ENCODE measurements at places on chromosomes 4 and X.

DNA sequence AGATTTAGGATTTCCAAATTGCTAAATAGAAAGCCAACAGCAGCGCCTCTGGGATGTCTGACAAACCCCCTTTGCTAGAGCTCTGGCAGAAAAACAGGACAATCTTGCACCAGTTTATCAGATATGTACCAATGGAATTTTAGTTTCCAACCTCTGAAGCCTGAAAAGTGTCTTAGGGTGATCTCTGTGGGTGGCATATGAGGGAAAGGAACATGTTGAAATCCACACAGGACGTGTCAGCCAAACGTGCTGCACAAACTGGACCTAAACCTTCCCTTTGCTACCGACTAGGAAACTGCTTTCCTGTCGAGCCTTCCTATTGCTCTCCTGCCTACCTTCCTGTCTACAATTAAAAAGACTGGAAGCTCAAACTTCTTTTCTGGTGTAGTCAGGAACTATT, 53.5 kb downstream of the REELD1 start:
- H3K36me3 ChIP-seq = peaks cover 5% of the 10 kb centered on the region
- DNase-seq = no peak
- H3K4me3 ChIP-seq = no peak overlapping the region
- H3K27ac ChIP-seq = no peak overlapping the region
- no peaks in the 10 kb centered on the region for H3K4me1 ChIP-seq

- H3K27ac ChIP-seq = no peak overlapping the region
- DNase-seq = peak; percentile 35
- peaks cover 14% of the 10 kb centered on the region for H3K4me1 ChIP-seq
- no peaks in the 10 kb centered on the region for H3K36me3 ChIP-seq
- H3K27me3 ChIP-seq = peaks cover 43% of the 10 kb centered on the region
These were observed 115.7 kb upstream of the TEX13C start for GRCh38 chrX:125203737-125204578.

DNA sequence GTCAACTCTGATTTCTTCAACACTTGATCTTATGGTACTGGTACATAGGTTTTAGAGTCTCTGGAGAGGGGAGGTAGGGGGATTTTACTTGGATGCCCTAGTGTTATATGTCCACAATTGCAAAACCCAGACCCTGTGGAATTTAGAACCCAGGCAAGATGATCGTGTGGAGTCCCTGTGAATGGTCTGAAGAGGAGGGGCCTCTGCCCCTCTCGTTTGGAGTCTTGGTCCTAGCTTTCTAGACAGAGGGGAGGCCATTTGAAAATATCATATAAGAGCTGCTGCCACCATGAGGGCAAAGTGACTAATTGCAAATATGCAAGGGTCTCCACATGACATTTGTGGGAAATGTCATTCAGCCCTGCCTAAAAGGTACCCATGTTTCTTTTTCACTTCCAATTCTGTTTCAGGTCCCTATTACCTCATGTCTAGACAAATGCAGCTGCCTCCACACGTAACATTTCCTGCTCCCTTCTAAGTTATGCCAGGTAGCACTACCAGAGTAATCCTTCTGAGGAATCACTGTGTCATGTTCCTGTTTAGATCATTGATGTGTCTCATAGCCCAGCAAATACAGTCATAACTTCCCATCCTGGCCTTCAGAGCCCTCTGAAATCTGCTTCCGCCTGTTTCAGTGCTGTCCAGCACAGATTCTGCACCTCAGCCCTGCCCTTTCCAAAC, 126.8 kb downstream of the KLHL8 start:
- no peak overlapping the region for H3K4me3 ChIP-seq
- no peaks in the 10 kb centered on the region for H3K27me3 ChIP-seq
- H3K27ac ChIP-seq = peak overlapping the region; percentile 36
- peaks cover 2% of the 10 kb centered on the region for H3K36me3 ChIP-seq
- DNase-seq = peak; percentile 57

DNA sequence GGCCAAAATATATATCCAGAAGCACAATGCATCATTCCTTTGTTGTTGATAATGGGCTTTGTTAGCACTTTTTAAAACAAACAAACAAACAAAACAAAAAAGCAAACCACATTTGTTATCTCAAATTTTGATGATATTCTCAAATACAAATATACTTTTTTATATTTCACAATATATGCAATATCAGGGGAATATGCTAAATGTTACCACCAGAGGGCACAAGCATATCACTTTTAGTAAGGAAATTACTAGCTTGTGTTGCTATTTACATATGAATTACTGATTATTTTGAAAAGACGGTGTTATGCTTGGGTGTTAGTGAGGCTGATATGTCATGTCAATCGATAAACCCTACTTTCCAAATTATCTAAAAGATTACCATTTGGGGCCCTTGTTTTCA, 29.1 kb downstream of the RIPPLY1 start:
- H3K27me3 ChIP-seq = no peaks in the 10 kb centered on the region
- no peak overlapping the region for H3K4me3 ChIP-seq
- H3K4me1 ChIP-seq = no peaks in the 10 kb centered on the region
- H3K27ac ChIP-seq = no peak overlapping the region
- no peaks in the 10 kb centered on the region for H3K36me3 ChIP-seq
- DNase-seq = no peak

- H3K4me1 ChIP-seq = peaks cover 3% of the 10 kb centered on the region
- no peaks in the 10 kb centered on the region for H3K27me3 ChIP-seq
- no peak overlapping the region for H3K27ac ChIP-seq
- H3K36me3 ChIP-seq = peaks cover 27% of the 10 kb centered on the region
These were observed 68.4 kb downstream of the NSG1 start for GRCh38 chr4:4455210-4455865.

Data from activated CD8-positive, alpha-beta T cell treated with anti-CD3 and anti-CD28 coated beads for 36 hours (primary cell).